AG08395 (cell line): ENCODE measurements at places on chromosomes 7 and 10.

- no peak for DNase-seq
Observed at GRCh38 chr7:108234971-108235450, 104.8 kb upstream of the LAMB4 start.

DNA sequence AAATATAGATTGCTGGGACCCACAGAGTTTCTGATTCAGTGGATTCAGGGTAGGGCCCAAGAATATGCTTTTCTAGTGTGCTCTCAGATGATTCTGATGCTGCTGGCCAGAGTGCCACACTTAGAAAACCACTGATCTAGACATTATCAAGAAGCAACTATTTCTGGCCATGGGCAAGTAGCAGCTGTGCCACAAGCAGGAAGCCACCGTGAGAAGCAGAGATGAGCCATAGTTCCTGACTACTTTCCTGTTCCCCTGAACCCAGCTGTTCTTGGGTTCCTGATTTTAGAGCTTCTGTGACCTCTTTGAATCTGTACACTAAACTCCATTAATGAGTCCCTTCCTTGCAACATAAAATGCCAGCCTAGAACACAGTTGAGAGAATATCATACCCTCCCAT, 38.1 kb upstream of the PIK3AP1 start:
- no peak for DNase-seq

- no peak for DNase-seq
Observed at GRCh38 chr10:26799342-26799741, 61.4 kb downstream of the ABI1 start.

- DNase-seq = peak; percentile 66
Observed at GRCh38 chr7:80379034-80379982, 132.6 kb downstream of the GNAT3 start.

GRCh38 chr7:106356-106755, 86.0 kb upstream of the FAM20C start:
- DNase-seq = no peak

- DNase-seq = no peak
Observed at GRCh38 chr10:43903451-43903850, 254.8 kb upstream of the ZNF32 start.

- DNase-seq = no peak
Observed at GRCh38 chr7:104795086-104795485, 218.9 kb upstream of the KMT2E start.

DNA sequence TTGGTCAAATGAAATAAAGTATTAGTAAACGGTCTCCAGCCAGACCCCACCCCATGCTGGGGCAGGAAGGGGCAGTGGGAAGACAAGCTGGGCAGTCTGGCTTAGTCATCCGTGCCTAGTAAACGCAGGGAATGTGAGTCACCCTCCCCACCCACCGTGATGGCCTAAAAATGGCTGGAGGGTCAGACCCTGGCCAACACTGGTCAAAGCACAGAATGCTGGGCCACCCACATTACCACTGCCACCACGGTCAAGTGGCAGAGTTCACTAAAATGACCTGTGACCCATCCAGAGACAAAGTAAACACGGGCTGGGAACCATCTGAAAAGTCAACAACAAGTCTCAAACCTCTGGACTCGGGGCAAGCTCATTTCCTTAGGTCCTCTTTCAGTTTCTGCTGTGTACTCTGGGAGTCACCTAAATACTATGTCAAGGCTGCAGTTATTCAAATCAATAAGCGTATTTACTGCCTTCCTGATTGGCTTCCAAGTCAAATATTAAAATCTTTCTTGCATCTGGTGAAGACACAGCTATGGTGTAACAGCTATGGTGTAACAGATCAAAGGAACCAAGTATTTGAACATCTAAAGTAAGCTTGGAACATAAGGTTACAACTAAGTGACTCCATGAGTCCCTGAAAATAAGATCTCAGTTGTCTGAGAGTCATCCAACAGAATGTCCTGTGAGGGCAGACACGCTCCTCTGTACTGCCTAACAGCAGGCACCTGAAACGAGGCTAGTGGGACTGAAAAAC, 3.0 kb downstream of the ZFAND2A start:
- DNase-seq = no peak

- DNase-seq = no peak
Observed at GRCh38 chr7:134089446-134089845, 37.7 kb upstream of the LRGUK start.

GRCh38 chr10:43905512-43906236, 257.0 kb upstream of the ZNF32 start:
- peak; percentile 56 for DNase-seq

DNA sequence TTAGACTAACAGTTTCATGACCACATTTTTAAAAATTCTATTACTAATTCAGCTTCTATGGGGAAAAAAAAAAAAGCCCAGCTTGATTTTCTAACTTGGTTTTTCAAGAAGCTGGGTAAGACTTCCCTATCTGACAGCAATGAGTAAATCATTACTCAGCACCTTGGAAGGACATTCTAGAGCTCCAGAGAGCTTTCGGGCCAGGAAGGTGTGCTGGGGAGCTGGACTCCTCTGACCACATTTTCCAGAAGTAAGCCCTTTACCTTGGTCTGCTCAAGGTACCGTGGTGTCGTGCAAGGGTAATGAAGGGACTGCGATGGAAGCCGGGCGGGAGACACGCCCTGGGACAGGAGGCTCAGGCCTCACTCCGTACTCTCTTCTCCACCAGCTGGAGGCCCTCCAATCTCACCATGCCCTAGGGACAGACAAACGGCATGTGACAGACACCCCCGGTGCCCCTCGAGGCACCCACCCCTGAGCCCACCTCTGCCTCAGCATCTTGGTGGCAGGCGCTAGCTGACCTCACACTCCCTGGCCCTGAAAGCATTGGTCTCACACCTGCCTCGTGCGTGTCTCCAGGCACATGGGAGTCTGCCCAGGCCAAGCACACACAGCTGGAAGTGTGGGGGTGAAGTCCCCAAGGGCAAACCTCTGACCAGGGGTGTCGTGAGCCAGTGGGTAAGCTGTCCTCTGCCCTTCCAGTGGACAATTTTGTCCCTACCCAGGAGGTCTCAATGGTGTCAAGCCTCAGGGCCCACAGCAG, 152.1 kb downstream of the OAT start:
- peak; percentile 26 for DNase-seq
